ENCODE measurements at places on chromosomes 1 and 21. TPM values are rescaled to one million over a fixed set of nuclear protein-coding genes. Genes with fewer than 3 reads are reported as not detected.

DNA sequence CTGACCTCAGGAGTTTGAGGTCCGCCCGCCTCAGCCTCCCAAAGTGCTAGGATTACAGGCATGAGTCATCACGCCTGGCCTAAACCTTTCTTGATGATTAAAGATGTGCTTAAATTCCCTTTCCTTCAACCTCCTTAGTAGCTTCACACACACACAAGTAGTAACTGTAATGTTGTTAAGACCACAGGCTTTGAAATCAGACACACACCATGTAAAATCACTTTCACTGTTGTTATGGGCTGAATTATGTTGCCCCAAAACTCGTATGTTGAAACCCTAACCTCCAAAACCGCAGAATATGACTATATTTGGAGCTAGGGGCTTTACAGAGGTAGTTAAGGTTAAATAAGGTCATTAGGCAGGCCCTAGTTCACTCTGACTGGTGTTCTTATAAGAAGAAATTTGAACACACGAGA is 180.2 kb downstream of the NR5A2 start:
- no peak for DNase-seq

- peak; percentile 89 for DNase-seq
Measured at GRCh38 chr1:109530457-109531087, 9.1 kb upstream of the GPR61 start.

GRCh38 chr1:150881331-150882070 is 5.1 kb upstream of the ARNT start:
- DNase-seq: no peak

DNA sequence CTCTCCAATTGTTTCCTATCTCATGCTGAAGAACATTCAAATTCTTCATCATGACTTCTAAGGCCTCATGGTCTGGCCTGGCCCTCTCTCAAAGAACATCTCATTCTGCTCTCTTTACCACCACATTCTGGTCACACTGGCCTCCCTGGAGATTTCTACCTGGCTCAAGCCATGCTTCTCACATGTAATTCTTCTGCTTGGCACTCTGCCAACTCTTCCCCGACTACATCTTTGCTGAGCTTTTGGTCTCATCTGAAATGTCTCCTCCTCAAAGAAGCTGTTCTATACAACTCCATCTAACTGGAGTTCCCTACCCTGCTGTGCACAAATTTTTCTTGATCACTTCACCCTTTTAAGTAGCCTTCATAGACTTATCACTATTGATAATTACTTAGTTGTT is 1.4 kb upstream of the TBX19 start:
- DNase-seq: no peak

NUP210L gene
- 0.04 TPM for total RNA-seq

- DNase-seq: no peak
Measured at GRCh38 chr21:17834639-17835354, 15.6 kb upstream of the C21orf91 start.

TRNP1 gene
- 1.3 TPM for total RNA-seq

DNA sequence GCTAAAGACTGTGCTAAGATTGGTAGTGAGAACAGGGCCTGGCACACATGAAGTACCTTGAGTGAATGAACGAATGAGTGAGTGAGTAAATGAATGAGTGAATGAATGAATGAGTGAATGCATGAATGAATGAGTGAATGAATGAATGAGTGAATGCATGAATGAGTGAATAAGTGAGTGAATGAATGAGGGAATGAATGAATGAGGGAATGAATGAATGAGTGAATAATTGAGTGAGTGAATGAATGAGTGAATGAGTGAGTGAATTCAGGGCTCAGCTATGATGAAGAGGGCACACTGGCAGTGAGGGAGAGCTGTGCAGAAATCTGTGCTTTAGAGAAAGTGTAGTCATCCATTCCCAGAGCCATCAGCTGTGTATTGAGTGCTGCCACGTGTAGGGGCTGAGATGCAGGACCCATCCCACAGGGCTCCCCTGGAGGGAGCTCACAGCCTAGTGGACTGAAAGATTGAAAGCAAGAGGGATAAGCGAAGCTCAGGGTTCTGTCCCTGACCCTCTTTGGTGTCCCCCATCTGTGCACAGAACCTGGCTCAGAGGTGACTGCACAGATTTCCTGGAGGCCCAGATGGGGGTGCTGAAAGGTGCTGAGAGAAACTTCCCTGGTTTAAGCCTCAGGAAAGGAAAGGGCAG is 217.9 kb upstream of the VAMP3 start:
- no peak for DNase-seq

- no peak for DNase-seq
Measured at GRCh38 chr1:35573198-35574124, at the start of gene TFAP2E. Gene TFAP2E (plus strand): TSS chr1:35573314. CDS start chr1:35573578, 264 bp downstream.

DNA sequence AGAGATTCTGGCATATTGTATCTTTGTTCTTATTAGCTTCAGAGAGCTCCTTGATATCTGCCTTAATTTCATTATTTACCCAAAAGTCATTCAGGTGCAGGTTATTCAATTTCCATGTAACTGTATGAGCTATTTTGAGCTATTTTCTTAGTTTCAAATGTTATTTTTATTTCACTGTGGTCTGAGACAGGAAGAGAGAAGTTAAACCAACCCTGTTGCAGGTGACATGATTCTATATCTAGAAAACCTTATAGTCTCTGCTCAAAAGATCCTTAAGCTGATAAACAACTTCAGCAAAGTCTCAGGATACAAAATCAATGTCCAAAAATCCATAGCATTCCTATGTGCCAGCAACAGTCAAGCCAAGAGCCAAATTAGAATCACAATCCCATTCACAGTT is 1644.0 kb upstream of the B3GALT2 start:
- no peak for DNase-seq

GRCh38 chr1:31444725-31445448 is 31.9 kb downstream of the SERINC2 start:
- DNase-seq: no peak

- peak; percentile 14 for DNase-seq
Measured at GRCh38 chr1:108082001-108082400, 117.0 kb upstream of the VAV3 start.

DNA sequence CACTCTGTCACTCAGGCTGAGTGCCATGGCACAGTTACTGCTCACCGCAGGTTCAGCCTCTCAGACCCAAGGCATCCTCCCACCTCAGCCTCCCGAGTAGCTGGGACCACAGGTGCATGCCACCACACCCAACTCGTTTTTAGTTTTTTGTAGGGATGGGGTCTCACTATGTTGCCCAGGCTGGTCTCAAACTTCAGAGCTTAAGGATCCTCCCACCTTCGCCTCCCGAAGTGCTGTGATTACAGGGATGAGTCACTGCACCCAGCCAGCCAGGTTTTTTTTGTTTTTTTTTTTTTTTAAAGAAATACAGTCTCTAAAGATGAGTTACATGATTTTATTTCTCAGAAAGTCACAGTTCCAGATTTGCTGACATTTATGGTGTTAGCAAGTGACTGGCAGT is 29.0 kb downstream of the BACE2 start:
- no peak for DNase-seq

MORC3 gene
- 51.6 TPM for total RNA-seq

DNA sequence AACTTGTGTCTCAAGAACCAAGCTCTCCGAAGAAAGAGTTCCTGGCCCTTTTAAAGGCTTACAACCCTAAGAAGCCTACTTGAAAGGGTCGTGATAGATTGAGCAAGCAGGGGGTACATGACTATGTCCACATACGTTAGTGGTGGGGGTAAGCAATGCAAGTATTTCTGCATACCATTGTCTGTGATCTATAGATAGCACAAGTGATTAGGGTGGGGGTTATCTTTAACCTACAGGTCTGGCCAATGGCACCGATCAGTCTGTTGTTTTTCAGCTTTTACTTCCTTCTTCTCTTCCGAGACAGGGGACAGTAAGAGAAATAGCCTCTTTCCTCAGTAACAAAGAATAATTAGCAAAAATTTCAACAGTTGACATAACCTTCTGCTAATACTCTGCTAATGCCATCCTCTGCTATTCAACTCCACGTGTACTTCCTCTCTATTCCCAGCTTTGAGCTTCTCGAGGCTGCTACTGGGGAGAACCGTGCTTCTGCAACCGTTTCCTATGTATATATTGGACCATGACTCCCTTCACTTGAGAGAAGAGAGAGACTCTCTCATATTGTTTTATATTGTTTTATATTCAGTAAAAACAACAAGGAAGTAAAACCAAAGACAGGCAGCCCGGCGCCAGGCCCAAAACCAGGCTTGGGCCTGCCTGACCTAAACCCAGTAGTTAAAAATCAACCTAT is 727.7 kb upstream of the NCAM2 start:
- DNase-seq: no peak

REN gene
- not detected for total RNA-seq

DNA sequence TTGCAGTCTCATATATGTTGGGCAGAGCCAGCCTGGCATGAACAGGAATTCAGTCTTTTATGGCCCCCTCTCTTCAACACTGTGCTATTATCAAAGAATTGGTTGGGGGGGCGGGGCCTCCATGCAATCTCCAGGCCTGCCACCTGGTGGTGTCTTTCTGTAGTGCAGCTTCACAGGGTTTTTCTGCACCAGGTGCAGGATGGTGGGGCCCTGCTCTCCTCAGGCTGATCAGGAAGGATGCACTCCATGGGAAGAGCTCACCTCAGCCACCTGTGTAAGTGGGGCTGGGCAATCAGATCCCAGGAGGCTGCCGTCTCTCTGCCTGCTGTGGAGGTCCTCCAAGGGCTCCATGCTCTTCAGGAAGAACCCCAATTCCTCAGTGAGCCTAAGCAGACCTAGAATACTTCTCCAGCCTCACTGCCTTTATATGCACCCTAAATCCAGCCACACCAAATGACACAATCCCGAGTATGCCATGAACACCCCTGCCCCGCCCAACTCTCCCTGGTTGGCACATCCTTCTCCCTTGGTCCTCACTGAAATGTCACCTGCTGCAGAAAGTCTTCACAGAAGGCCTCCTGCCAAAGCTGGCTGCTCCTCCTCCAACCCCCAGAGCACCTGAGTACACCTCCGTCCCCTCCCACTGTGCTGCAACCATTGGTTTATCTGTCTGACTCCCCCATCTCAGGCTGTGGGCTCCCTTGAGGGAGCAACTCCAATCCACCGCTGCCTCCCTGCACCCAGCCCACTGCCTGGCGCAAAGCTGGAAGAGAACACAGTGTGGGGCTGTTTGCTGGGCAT is 16.5 kb downstream of the STK40 start:
- peak; percentile 80 for DNase-seq

GRCh38 chr1:153631047-153632022 is 2.5 kb upstream of the CHTOP start:
- DNase-seq: no peak

- DNase-seq: no peak
Measured at GRCh38 chr1:160876311-160876710, 8.7 kb downstream of the ITLN1 start.

DNA sequence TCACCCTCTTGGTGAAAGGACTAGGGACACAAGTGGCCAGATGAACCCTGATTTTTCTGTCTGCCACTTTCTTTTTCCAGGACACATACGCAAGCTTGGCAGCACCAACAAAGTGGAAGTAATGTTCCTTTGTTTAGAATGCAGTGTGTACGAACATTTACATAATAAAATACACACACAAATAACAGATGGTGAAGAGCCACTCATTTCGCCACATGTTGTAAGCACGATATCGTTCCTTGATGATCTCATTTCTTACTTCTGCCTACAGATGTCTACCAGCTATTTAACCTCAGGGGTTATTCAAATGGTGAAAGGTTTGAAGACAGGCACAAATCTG is 670.2 kb upstream of the CXADR start:
- DNase-seq: no peak

GRCh38 chr1:220013497-220013896 is 32.8 kb downstream of the EPRS1 start:
- DNase-seq: peak; percentile 18

KCNT2 gene
- total RNA-seq: 10.6 TPM

DNA sequence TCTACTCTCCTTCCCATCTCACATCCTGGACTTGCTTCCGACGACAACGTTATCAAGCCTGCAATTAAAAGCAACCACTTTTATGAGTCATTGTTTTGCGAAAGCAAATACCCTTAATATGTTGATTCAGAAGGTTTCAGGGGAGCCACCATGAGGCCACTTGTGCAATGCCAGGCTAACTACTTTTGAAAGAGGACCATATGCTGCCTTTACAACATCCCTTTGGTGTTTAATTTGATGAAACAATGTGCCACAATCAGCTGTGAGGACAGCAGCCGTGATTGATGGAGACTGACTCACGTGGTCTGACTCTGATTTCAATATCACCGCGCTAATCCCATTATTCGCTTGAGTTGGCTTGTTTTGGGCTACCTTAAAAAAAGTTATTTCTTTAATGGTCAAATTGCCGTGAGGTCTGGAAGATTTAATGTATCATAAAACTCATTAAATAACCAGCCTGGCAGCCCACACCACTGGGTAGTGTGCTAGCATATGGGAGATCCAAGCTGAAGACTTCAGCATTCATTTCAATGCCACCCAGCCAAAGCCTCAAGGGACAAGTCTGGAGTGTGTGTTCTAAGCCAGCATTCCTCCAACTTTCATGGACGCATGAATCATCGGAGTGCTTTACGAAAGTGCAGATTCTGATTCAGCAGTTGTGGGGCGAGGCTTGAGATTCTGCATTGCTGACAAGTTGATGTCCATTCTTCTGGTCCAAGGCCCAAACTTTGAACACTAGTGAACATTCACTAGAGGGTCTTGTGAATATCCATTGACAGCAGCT is 73.3 kb upstream of the PAXBP1 start:
- DNase-seq: no peak

DNA sequence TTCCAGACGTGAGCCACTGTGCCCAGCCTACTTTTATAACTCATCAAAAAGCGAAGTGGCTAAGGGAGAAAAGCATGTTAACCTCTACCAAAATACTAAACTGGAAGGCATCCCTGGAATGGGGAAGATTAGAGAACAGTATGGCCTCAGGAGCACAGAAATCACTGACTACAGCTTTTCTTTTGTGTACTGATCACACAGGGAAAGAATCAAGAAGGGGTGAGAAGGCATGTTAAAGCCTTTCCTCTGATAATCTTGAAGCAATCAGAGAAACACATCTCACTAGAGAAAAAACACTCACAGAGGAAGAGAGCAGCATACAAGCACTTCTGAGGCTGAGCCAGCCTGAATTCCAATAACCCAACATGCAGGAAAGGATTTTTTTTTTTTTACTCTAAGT is 10.7 kb downstream of the PCAT6 start:
- DNase-seq: no peak

SYT6 gene
- total RNA-seq: 0.40 TPM

- no peak for DNase-seq
Measured at GRCh38 chr1:117653732-117654492, 48.1 kb downstream of the TENT5C start.

CRYAA gene
- not detected for total RNA-seq

BMP8B gene
- 0.71 TPM for total RNA-seq

DNA sequence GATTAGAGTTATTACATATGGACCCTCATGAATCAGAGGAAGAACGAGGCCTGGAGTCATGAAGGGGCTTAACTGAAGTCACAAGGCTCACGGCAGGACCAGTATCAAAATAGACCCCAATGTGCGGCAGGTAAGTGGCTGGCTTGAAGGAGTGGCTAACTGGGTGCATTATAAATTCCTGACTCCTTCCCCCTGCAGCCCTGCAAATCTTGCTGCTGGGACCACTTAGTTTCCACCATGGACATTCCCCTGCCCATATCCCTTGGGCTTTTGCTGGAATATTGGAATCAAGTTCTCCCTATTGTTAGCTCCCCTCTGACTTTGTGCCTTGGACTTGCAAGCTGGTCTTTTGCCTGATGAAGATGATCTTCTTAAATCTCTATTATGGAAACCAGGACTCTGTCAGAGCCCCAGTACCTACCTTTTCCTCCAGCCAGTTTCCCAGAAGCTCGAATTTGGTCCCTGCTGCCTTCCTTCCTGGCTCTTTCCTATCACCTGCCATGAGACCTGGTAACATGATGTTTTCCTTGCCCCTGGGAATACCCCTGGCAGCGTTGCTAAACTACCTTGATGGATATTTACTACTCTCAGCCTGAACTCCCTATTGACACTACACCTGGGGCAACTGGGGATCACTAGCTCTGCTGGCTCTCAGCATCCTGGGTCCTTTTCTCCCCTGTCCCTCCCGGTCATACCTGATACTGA is 156.0 kb upstream of the JUN start:
- no peak for DNase-seq

All from muscle of leg (tissue), 16 donors.